ENCODE measurements at places on chromosomes 5 and 9.
A peak's percentile ranks its signal among the peaks of the same experiment; 100 is the strongest.

GRCh38 chr5:159762921-159763320 lies 153.4 kb upstream of the ADRA1B start:
- DNase-seq = no peak

DNA sequence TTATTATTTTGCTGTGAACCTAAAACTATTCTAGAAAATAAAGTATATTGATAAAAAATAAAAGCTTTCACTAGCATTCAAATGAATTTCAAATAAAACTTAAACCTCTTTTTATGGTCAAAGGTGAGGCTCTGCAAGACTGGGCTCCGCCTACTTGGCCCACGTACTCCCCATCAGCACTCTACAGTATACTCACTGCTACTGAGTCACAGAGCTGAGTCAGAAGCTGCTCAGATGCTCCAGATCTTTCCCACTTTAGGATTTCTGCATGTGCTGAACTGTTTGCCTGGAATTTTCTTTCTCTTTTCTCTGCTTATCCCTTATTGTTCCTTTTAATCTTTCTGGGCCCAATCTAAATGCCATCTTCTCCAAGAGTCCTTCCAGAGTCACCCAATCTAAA lies 331.9 kb upstream of the CCNG1 start:
- DNase-seq = no peak

- no peak for DNase-seq
Measured at GRCh38 chr5:142426129-142427014, 101.6 kb upstream of the SPRY4 start.

GRCh38 chr5:16870878-16871277 lies 65.2 kb downstream of the MYO10 start:
- no peak for DNase-seq

GRCh38 chr5:144822503-144822902 lies 651.8 kb downstream of the KCTD16 start:
- no peak for DNase-seq

DNA sequence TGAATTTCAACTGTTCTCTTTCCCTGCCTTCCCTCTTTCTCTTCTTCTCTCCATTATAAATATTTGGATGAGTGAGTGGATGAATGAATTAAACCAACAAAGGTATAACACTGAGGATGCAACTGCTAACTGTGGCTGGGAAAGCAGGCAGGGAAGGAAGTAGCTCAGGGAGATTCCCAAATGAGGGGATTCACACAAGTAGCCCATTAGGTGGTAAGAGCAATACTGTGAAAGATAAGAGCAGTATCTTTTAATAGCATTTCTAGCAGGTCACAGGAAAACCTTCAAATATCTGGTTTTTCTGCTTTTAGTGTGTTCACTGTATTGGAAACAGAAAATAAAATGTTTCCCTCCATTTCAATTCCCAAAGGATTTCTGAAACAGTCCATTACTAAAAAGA lies 105.6 kb downstream of the OXCT1 start:
- no peak for DNase-seq

DNA sequence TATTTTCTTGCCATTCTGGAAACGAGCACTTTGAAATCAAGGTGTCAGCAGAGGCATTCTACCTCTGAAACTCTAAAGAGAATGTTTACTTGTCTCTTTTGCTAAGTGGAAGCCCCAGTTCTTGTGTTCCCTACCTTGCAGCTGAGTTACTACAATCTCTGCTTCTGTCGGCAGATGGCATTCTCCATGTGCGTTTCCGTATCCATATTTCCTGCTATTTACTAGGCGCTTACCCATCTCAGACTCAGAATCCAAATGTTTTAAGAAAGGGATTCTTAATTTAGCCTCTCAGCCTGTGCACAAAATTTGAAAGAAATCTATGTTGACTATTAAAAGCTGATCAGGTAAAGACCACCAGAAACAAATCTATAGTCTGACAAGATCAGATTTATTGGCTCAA lies 221.3 kb upstream of the FTMT start:
- no peak for DNase-seq

GRCh38 chr9:33139421-33140228 lies 27.5 kb downstream of the B4GALT1 start:
- DNase-seq = no peak

- DNase-seq = peak; percentile 1
Measured at GRCh38 chr5:36301858-36302603, at the start of gene RANBP3L. TSS of gene RANBP3L (minus strand) at chr5:36301902. CDS start at chr5:36301416, 486 bp downstream.

GRCh38 chr9:127753148-127753547 lies 18.1 kb upstream of the TOR2A start:
- DNase-seq = no peak

GRCh38 chr9:137267933-137268355 lies 9.6 kb upstream of the TOR4A start:
- no peak for DNase-seq

DNA sequence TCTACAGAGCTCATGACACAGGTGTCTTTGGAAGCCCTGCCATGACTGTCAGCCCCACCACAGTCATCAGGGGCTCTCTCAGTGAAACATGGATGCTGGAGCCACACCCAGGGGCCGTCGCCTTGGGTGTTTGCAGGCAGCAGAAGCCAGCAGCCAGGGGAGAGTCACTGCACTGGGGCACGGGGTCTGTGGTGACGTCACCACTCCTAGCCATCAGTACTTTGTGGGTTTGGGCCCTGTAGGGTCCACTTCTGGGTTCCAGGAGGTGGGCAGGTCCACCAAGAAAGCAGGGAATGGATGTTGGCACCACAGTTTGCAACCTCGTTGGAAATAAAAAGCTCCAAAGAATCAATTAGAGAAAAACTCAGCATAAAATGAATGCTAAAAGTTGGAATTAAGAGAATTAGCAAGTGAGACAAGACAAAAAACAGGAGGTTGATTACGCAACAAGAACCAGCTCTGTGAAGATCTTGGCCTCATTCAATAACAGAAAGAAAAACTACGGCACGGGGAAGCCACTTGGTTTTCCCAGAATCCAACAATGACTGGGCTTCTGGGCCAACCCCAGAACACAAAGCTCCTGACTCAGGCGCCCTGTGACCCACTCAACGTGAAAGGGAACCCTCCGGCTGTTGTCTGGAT lies 34.3 kb downstream of the MED10 start:
- no peak for DNase-seq

DNA sequence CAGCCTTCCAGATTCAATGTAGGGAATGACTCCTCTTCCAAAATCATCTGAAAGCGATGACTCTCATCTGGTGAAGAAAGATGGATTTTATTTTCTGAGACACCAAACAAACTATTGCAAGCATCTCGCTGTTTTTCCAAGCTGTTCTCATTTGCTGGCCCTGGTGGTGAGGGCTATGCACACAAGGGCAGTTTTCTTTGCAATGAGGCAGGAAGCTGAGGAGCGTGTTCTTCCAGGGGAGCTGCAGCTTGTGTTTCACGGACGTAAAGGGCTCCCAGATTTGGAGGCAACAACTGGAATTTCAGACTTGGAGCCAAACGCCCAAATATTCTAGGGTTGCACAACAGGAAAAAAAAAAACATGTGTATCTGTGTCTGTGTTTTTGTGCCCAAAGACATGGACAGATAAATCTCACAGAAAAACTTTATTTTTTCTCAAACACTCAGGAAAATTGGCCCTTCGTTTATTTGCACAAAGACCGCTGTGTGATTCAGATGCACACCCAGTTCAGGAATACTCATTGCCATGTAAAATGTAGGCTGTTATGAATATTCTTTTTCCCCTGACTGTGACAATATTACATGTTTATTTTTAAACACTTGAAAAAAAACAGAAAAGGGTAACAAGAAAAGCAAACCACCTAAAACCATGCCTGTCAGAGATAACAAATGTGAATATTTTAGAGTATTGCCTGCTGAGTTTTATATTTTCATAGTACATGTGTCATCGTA lies 151.3 kb downstream of the GAS1 start:
- DNase-seq = no peak

GRCh38 chr5:84430863-84431663 lies 46.4 kb upstream of the EDIL3 start:
- DNase-seq = no peak

DNA sequence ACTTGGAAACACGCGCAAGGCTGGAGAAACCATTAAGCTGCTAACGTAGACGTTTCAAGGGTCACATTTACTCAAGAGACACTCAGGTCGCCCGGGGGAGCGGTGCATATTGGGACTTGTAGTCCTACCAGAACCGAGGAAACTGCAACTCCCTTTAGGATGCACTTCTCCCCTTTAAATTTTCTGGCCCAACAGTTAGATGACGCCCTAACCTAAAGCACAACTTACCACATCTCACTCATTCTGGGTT lies 384 bp upstream of the DMXL1 start:
- peak; percentile 74 for DNase-seq

DNA sequence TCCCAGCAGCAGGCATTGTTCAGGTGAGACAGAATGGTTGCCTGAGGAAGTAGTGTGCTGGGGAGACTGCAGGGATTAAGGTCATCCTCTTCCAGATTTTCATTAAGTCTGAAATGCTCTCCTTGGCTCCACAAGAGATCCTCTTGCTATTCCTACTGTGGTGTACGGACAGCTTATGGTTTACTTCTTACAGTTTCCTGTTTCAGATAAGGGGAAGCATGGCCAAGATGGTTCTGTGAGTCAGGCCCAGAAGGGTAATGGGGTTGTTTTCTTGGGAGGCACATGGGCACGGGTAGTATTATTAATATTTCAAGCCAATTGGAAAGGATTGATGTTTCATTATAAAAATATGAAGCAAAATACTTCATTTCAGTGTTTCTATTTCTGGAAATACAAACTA lies 42.9 kb downstream of the GLRX start:
- DNase-seq = no peak

DNA sequence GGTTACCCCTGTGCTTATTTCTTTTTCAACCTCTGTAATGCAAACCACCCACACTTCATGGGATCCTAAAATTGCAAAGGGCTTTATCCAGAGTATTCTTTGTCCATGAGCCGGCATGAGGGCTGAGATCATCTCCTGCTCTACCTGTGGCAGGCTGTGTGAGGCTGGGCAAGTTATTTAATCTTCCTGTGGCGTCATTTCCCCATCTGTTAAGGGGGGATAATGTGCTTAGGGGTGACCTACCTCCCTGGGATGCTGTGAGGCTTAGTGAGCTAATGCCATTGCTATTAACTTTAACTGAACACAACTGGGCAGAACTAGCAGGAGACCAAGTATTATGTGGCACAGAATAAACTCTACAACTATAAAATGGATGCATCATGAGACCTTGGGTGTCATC lies 17.0 kb downstream of the FRMPD1 start:
- DNase-seq = no peak

- no peak for DNase-seq
Measured at GRCh38 chr9:36250079-36250478, 8.2 kb downstream of the GNE start.

DNA sequence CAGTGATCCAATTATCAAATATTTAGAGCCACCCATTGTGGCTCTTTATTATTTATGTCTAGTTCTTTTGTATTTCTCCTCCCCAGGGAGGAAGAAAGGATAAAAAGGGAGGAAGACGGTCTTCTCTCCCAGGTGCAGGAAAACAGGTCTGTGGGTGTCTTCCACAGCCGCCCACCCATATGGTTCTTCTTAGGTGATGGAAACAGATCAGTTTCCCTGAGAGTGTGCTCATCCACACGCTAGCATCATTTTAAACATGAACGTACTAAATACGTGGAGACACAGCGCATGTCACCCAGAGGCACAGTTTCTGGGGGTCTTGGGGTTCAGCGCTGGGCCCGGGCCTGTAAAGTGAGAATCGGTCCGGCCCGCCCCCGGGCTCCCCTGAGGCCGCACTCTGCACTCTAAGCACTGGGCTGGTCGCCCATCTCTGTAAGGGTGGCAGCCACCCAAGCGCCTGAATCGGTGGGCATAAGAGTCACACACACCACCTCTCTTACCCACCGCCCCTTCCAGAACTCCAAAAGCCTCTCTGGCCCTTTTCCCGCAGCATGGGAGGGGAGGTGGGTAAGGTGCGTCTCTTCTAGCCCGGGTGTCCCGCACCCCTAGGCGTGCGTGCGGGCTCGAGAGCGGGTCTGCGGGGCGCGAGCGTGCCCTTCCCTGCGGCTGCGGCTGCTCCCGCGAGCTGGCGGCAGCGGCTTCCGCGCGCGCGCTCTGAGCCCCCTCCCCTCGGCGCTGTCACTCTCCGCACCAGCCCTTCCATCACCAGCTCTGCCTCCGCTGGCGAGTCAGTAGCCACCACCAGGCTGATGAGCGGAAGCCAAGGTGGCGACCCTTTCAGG lies 1.3 kb downstream of the PTCH1 start:
- DNase-seq = peak; percentile 30

DNA sequence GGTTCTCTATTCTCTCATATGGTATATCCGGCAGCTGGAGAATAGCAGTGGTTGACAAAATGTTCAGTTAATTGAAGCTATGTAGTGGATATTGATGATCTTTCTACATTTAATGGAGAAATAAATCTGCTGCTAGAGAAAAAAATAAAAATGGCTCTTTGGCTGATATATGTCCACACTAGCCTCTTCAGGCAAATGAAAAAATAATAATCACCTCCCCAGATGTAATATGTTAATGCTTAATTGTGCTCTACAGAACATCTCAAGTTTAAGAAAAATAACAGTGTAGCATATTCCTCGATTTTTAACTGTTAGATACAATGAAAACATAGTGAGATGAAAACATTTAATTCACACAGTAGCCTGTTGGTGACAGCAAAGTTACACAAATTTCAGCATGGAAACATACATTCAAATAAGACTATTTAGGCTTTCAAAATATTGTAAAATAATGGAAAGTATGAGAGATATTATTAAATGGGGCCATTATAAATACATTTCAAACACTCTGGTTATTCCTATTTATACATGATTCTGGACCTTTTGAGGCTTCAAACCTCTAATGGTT lies 543.0 kb downstream of the MAT2B start:
- no peak for DNase-seq

DNA sequence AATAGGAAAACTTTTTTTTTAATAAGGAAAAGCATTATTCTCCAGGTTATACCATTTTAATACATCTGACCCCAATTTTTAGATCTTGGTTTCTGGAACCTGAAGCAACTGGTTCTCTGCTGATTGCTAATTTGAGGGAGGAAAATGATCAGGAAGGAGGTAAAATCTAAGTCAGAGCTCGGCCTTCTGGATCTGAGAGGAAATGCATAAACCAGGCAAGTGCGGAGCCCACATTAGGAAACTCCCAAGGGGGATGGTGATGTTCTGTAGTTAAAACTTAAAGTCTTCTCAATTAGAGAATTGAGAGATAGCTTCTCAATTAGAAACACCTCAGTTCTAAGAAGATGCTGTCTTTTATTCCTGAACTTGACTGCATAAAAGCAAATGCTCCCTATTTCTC lies 113.5 kb downstream of the TSSK1B start:
- DNase-seq = no peak

GRCh38 chr5:27652505-27652904 lies 614.1 kb upstream of the CDH9 start:
- no peak for DNase-seq

DNA sequence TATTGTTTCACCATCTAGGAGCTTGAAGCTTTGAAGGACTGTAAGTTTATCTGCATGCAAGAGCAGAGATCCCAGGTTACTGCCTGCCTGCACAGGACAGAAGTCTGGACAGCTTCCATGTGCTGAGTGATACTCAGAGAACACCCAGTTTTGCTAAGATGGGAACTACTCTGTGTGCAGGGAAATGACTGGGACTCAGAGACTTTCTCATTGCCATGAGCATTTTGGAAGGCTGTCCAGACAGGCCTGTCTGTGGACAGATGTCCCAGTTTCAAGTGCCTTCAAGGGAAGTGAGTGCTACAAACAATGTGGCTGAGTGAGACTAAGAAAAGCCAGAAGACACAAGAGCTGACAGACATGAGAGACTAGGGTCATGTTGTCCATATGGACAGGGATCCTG lies 19.2 kb upstream of the ZNF131 start:
- DNase-seq = no peak
